ENCODE measurements at places on chromosomes 3 and 15. TPM values are rescaled to one million over a fixed set of nuclear protein-coding genes. Genes with fewer than 3 reads are reported as not detected.

DNA sequence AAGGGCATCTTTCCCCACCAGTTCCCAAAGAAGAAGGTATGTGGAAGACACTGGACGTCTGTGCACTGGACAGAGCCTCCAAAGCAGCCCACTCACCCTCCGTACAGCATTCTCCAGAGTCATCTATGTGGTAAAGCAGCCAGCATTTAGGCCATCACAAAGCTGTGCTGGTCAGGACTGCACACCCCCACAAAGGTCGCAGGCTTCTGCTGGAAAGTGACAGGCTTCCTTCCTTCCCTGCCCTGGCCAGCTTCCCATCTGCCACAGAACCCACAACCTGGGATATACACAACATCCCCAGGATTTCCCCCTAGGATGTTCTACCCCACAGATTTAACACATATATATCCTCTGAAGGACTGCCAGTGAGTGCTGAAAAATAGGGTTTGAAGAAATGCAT, 64.6 kb upstream of the GALNT15 start:
- no peak for DNase-seq

GRCh38 chr3:124451630-124452317, 278.5 kb upstream of the UMPS start:
- no peak for DNase-seq

DNA sequence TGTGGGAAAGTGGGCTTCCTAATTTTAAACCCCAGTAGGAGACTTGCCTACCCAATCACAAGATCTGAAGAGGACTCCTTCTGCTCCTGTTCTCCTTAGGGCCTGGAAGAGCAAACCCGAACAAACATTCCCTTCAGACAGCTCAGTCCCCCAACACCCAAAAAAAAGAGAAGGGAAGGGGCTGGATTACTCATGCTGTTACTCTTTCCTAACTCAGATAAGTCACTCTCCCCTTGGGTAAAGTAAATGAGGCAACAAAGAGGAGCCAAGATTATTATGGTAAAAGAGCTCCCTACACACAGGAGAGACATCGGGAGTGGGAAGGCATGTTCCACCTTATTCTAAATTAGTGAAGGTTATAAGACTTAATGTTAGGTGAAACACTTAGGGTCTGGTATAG, 18.1 kb upstream of the LEKR1 start:
- no peak for DNase-seq

GRCh38 chr3:29389362-29389761, 108.5 kb downstream of the RBMS3 start:
- DNase-seq: no peak

DNA sequence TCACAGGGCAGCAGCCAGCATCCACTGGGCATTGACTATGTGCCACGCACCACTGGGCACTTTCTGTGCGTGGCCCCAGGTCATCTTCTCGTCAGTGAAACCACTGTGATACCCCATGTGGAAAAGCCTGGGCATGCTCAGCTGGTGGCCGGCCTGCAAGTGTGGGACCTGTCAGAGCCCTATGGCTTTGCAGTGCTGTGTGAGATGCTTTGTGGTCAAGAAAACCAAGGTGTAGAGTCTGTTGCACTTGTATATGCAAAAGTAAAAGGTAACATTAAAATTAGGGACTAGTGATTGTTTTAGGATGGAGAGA, 69.5 kb downstream of the PGPEP1L start:
- no peak for DNase-seq

Gene BFSP2
- total RNA-seq: not detected

Gene TTLL13
- total RNA-seq: 0.42 TPM

All from naive thymus-derived CD4-positive, alpha-beta T cell (primary cell).